Naive B cell (primary cell): ENCODE measurements at places on chromosomes 1 and 21.

DNA sequence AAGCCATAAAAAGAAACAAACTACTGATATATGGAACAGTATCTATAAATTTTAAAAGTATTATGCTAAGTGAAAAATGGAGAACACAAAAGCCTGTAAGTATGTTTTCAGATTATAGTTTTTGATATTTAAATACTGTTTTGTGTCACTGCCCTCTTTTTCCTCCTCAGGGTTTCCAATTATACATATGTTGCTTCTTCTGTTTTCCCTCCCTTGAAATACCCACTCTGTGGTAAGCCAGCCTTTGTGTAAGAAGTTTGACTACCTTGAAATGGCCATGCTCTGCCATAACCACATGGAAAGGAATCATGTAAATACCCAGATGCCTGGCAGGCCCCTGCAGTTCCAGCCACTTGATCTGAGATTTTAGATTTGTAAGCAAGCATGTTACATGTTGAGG lies 248.3 kb downstream of the AKT3 start:
- DNase-seq, result no peak

- no peak for DNase-seq
Observed at GRCh38 chr1:53475664-53476063, 16.5 kb downstream of the DMRTB1 start.

GRCh38 chr1:53132176-53132575 lies 10.3 kb downstream of the SLC1A7 start:
- DNase-seq, result no peak

DNA sequence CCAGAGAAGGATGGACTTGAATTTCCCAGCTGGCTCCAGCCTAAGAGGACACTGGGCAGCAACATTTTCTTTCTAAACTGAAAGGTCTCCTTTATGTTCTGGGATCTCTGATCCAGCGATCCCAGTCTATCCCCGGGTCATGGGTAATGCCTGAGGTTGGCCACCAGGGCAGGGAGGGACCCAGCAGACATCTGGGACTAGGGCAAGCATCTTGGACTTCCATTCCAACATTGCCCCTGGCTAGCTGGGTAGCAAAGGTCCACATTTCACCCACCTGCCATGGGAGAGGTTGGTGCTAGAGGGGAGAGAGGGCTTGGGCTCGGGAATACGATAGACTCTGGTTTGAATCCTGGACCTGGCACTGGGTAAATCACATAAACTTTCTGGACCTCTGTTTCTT lies 84.6 kb downstream of the LRRN2 start:
- no peak for DNase-seq

- no peak for DNase-seq
Observed at GRCh38 chr1:231387770-231388669, 34.1 kb downstream of the EGLN1 start.
